ENCODE measurements at places on chromosomes 16 and 17.
A peak's percentile ranks its signal among the peaks of the same experiment; 100 is the strongest.

- DNase-seq: no peak
These were observed 47.8 kb upstream of the GCSH start for GRCh38 chr16:81143921-81144471.

GRCh38 chr17:61793565-61793964 is 69.8 kb downstream of the BRIP1 start:
- no peak for DNase-seq

- no peak for DNase-seq
These were observed 9.1 kb upstream of the MMD start for GRCh38 chr17:55430541-55431288.

DNA sequence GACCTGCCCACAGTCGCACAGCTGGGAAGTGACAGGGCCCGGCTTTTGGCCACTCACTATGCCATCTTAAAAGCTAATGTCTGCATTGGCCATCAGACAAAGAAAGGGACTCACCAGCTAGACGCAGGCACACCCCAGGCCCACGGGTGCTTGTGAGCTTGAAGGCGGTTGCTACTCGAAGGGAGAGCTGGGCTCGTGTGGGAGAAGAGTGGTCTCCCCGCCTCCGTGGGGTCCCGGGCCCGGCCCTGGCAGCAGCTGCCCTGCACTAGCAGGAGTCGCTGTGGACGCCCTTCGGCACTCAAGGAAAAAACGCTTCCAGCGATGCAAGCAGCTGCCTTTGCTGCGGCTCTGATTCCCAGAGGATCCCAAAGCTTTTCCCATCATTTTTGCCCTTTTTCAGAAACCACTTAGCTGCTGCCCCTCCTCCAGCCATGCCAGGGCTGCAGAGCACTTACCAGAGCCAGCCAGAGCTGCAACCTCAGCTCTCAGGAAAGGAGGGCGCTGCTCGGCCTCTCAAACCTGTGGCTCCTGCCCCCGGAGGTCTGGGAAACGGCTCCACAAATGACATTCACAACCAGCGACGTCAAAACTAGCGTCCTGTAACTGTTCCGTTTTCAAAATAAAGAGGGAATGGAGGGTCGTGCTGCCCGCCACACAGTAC is 12.3 kb downstream of the TRPV1 start:
- DNase-seq: no peak

DNA sequence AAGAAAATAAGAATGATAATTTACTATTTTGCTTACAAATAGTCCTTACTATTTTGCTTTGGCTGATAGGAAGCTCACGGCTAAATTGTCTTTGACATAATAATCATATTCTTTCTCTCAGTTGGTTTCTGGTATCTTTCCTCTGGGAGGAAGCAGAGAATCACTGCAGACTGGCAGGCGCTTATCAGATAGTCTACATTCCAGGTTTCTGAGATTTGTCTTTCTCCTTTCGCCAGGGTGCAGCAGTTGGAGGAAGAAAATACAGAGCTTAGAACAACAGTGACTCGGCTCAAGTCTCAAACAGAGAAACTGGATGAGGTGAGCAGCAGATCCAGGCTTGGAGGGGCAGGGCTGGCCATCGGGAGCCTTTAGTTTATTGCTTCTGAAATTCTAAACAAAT is 136.1 kb downstream of the RAB11FIP4 start:
- no peak for DNase-seq

GRCh38 chr17:67364847-67365737 is 1.3 kb downstream of the PSMD12 start:
- DNase-seq: no peak

GRCh38 chr17:77727037-77727615 is 231.4 kb upstream of the TNRC6C start:
- no peak for DNase-seq

- no peak for DNase-seq
These were observed 89.9 kb downstream of the ABR start for GRCh38 chr17:1089915-1090314.

GRCh38 chr17:66717641-66718058 is 117.3 kb upstream of the CACNG5 start:
- no peak for DNase-seq

GRCh38 chr16:67549240-67549639 is 13.1 kb upstream of the CTCF start:
- DNase-seq: no peak

GRCh38 chr17:75836605-75837004 is 7.6 kb downstream of the UNC13D start:
- DNase-seq: no peak

- DNase-seq: peak; percentile 16
These were observed 132.1 kb downstream of the CLEC16A start for GRCh38 chr16:11076259-11077018.

DNA sequence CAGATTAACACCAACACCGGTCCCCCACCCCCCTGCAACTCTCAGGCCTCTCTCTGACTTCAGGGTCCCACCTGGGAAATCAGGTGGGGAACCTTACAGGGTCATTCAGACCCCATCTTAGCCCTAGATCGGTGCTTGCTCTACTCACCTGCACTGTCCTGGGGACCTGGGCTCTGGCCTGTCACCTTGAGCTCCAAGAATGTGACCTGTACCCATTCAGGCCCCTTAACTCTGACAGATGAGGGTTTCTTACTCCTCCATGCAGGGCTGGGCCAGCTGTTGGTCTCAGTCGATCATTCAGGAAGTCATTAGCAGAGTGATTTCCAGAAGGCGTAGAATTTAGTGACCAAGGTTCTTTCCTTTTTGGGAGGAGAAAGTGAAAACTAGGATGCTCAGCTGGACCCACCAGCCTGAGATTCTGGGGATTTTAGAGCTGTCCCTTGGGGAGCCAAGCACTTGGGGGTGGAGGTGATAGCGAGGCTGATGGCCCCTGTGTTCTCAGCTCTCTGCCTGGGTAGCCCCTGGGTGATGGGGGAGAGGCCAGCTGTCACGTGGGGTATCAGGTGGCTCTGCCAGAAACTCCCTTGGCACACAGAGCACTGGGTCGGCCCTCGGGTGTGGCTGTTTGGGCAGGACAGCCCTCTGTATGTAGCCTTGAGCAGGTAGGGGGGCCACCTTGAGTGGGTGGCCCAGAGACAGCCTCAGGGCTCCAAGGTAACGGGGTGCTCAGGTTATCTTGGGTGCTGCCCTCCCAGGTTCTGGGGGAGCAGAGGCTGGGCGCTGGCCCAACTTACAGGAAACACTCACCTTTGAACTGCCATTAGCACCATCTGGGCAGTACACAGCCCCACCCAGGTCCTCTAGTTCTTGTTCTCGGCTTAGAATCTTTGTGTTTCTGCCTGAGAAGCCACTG is 724 bp downstream of the MVP start:
- no peak for DNase-seq

DNA sequence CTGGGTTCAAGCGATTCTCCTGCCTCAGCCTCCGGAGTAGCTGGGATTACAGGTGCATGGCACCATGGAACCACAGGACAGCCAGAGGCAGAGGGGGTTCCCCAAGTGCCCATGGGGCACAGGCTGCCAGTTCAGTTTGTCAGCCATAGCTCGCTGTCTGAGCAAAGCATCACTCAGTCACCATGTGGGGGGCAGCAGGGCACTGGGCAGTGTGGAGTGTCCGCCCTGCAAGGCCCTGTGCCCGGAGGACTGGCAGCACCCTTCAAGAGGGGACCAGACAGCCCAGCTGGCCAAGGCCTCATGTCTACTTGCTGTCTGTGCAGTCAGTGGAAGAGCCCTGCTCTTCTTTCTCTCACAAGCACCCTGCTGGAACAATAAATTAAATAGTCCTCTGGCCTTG is 6.4 kb downstream of the ALYREF start:
- no peak for DNase-seq

GRCh38 chr17:50272711-50273653 is 1.3 kb upstream of the TMEM92 start:
- DNase-seq: peak; percentile 32

- DNase-seq: no peak
These were observed 30.0 kb downstream of the FBXO31 start for GRCh38 chr16:87353613-87354012.

DNA sequence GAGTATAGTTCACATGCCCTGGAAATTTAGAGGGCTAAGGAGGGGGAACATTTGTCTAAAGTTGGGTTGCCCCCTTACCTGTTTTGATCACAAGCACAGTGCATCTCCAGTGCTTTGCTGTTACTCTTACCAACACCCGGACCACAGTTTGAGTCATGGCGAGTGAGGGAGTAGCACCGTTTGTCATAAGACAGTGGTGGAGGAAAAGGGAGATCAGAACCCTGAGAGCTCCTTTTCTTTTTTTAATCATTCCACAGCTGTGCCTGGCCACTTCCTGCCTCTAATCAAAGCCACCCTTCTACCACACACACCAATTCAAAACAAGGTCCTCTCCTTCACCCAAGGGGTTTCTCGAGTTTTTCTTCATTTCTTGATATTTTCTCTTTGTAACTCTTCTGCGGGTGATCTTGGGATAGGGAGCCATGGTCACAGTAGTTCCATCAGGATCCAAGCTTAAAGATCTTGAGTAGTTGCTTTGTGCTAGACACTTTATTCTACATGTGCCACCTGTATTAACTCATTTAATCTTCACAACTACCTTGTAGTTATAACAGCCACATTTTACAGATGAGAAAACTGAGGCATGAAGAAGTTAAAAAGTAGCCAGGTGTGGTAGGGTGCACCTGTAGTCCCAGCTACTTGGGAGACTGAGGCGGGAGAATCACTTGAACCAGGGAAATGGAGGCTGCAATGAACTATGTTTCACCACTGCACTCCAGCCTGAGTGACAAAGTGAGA is 5.0 kb upstream of the MYL4 start:
- DNase-seq: peak; percentile 22

GRCh38 chr16:82199209-82199608 is 29.2 kb upstream of the MPHOSPH6 start:
- no peak for DNase-seq

DNA sequence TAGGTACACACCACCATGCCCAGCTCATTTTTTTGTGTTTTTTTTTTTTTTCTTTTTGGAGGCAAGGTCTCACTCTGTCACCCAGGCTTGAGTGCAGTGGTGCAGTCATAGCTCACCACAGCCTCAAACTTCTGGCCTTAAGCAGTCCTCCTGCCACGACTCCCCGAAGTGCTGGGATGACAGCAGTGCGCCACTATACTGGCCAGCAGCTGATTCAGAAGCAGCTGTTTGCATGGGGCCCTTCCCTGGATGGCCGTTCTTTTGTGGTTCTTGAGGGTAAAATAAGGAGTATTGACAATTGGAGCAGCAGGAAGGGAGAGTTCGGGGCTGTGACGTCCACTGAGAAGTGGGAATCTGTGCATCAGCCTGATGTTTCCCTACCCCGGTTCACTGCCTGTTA is 41.6 kb downstream of the KIAA0513 start:
- DNase-seq: no peak

DNA sequence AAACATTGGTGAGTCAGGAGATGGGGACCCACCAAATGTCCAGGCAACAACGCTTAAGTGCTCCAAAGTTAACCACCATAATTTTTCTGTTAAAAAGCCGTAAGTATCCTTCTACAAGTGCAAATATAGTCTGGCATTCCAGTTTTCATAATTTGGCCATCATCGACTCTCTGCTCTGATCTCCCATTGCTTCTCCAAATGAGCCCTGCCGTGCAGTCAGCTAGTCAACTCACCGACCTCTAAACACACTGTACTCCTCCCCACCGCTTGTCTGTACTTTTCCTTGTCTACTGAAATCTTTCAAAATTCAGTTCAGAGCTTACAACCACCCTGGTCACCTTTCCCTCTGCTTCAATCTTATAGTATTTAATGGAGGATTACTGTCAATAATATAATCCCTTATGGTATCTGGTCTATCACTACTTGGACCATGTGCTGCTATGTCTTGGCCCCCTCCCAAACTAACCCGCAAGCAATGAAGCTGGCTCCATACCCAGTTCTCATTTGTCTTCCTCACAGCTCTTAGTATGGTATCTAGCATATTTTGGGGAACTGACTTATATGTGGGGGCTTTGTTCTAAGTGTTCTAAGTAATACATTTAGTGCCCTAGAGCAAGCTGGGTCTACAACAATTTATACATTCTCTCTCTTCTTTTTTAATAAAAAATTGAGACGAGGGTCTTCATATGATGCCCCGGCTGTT is 52.7 kb upstream of the SLC25A19 start:
- DNase-seq: no peak

DNA sequence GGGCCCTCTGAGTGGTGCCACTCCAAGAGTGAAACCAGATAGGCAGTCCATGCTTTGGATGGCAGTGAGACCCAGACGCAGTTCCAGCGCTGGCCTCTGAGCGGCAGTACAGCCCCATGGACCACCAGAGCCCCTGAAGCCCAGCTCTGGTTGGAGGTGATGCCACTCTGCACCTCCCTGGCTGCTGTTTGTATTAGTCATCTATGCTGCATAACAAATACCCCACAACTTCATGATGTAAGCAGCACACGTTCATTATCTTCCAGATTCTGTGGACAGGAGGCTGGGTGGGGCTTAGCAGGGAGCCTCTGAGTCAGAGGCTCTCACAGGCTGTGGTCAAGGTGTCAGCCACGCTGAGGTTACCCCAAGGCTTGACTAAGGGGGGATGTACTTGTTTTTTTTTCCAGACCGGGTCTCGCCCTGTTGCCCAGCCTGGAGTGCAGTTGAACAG is 5.1 kb upstream of the NME4 start:
- DNase-seq: peak; percentile 74

GRCh38 chr16:88634141-88634993 is 4.0 kb upstream of the IL17C start:
- peak; percentile 41 for DNase-seq

DNA sequence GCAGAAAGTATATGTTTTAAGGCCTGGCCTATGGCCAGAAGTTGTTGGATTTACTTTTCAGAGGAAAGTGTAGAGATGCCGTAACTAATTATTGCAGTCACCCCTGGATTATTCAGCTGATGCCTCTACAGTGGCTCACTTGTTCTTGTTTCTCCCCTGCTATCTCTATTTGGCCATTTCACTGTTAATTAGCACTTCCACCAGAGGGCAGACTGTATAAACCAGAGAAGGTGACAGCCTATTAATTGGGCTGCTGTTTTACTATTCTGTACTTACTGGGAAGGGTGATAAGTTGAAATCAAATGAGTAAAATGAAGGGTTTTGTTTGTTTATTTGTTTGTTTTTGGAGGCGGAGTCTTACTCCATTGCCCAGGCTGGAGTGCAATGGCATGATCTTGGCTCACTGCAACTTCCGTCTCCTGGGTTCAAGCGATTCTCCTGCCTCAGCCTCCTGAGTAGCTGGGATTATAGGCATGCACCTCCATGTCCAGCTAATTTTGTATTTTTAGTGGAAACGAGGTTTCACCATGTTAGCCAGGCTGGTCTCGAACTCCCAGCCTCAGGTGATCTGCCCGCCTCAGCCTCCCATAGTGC is 66.0 kb downstream of the CDK12 start:
- no peak for DNase-seq

- no peak for DNase-seq
These were observed 758 bp upstream of the RPL23A start for GRCh38 chr17:28719021-28719433.

- DNase-seq: no peak
These were observed 45.4 kb downstream of the CHD9 start for GRCh38 chr16:53100131-53100748.

All from stimulated activated CD8-positive, alpha-beta memory T cell treated with anti-CD3 and anti-CD28 coated beads, Interleukin-2, amount 100 ng/mL, for 1 hour (primary cell).